Stimulated activated CD8-positive, alpha-beta memory T cell treated with anti-CD3 and anti-CD28 coated beads, Interleukin-7, amount 100 ng/mL, for 1 hour (primary cell): ENCODE measurements at places on chromosomes 7 and 10.

GRCh38 chr7:142496545-142496991 lies 238.7 kb upstream of the PRSS58 start:
- no peak for DNase-seq

DNA sequence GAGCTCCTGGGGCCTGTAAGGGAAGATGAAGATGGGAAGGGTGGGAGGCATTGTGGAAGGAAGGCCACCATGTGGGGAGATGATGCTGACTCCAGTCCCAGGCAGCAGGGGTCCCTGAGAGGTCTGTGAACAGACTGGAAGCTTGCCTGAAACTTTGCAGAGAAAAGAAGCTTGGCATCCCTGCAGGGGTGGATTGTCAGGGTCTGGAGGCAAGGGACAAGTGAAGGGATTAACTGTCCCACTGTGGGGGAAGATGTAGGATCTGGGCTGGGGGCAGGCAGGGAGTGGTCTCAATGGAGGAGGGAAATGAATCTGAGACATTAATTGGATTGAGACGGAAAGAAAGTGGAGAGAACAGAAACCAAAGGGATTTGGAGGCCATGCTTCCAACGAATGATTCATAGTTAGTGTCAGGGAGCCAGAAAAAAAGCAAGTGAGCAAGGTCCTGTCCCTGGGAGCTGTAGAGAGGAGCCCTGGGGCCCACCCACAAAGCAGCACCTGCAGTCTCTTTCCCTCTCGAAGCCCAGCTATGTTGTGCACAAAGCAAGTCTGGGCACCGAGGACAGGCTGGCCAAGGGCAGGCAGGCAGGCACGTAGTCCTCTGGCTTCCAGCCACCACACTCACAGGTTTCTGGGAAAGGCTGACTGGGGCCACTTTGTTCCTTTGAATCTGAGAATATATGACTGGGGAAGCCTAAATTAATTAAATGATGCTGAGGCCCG lies 4.7 kb upstream of the SLC18A3 start:
- no peak for DNase-seq

- no peak for DNase-seq
Observed at GRCh38 chr10:128429835-128430513, 303.8 kb upstream of the MKI67 start.

- DNase-seq = no peak
Observed at GRCh38 chr7:114160925-114161324, 242.1 kb upstream of the PPP1R3A start.

- DNase-seq = no peak
Observed at GRCh38 chr10:116487522-116488430, 58.0 kb upstream of the PNLIP start.

DNA sequence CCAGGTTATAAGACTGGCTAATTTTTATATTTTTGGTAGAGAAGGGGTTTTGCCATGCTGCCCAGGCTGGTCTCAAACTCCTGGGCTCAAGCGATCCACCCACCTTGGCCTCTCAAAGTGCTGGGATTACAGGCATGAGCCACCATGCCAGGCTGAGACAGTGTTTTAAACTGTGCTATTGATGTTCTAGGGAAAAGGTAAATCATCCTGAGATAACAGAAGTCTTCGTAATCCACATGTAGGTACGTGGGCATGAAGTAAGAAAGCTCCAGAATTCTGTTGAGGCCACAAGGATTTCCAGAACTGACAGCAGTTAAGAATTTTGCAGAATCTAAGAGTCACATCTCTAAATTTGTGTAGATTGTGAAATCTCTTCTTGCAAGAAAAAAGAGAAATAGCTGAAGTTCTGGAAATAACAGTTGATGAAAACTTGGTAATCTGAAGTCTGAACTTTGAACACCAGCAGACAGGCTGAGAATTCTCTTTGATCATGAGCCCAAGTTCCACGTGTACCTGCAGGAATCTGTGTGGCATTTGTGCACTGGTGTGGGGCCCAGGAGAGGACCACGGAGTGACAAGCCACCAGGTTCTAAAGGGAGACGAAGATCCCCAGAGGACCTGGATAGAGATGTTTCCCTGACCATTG lies 24.6 kb downstream of the C7orf33 start:
- DNase-seq = no peak

DNA sequence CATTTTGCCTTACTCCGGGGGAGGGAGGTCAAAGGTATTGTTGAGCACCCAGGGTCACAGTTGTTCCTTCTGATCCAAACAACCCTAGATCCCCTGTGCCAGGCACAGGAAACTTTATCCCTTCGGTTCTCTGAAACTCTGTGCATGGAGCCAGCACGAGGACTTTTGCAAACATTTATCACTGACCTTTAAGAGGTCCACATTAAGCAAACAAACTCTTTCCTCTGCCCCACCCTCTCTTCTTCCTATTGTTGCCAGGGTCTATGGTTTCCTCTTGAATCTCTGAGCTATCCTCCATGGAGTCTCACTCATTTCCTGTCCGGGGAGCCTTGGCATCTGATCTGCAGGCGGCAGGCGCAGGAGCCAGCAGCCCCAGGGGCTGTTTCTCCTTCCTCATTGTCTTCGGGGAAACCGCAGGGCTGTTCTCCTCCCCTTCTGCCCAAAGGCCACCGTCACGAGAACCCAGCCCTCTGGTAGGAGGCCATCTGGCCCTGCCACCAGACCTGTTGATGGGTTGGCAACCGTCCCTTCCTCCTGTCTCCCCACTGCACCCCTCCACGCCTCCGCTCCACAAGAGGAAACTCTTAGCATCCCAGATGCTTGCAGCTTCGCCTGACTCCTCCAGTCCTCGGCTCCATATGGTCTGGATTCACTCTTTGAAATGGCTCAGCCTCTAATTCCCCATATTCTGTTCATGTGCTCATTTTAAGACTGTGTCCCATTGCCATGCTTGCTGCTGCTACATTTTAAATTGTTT lies 327.3 kb upstream of the NRP1 start:
- DNase-seq = no peak

- DNase-seq = no peak
Observed at GRCh38 chr10:114506871-114507385, 102.6 kb upstream of the AFAP1L2 start.

- DNase-seq = peak; percentile 41
Observed at GRCh38 chr10:3948843-3949242, 163.8 kb upstream of the KLF6 start.

DNA sequence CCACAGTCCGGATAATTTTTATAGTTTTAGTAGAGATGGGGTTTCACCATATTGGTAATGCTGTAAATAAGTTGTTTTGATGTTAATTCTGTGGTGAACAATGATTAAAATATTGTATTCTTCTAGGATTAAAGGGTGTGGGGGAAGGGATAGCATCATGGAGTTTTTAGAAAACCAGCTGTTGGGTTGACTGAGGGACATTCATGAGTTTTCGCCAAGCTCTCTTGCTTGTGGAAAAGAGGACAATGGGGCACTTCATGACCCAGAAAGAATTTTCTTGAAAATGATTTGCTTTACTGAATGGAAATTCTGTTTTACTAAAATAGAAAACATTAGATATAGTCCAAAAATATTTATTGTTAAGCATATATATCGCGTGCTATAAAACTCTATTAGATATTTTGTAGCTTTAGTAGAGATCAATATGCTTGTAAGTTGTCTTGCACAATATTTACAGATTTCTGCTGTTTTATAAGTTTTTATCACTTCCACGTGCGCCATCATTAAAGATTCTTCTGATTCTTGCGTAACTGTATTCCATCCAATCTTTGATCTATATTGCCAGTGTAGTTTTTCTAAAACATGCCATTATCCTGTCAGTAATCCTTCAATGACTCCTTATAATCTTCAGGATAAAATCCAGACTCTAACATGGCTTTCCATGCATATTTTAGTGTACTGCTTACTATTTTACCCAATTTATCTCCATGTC lies 41.8 kb downstream of the LCOR start:
- DNase-seq = no peak

- no peak for DNase-seq
Observed at GRCh38 chr10:72058989-72059842, 29.1 kb downstream of the SPOCK2 start.

GRCh38 chr7:138023618-138024342 lies 21.9 kb upstream of the CREB3L2 start:
- DNase-seq = no peak

- no peak for DNase-seq
Observed at GRCh38 chr7:129958643-129959470, 6.1 kb upstream of the UBE2H start.

DNA sequence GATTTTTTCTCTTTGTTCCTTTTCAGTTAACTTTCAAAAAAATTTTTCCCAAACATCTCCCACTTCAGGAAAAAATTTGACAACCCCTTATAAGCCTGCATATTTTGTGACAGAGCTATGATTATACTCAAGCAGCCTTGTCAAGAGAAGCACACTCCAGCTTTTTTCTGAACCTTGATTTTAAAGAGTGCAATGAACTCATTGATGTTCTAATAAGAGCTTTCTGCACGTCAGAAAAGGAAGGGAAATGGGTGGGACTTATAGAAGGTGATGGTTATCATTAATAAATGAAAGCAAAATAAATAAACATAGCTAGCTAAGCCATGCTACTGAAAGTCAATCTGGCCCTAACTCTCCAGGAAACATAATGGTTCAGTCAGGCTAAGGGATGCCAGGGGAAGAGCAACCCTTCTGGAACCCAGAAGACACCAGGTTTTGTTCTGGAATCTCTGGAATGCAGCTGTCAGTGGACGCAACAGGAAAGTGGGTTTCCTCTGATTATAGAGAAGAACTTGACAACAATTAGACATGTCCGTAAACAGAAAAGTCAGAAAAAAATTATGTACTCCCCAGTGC lies 76.1 kb downstream of the NHLRC2 start:
- DNase-seq = no peak

DNA sequence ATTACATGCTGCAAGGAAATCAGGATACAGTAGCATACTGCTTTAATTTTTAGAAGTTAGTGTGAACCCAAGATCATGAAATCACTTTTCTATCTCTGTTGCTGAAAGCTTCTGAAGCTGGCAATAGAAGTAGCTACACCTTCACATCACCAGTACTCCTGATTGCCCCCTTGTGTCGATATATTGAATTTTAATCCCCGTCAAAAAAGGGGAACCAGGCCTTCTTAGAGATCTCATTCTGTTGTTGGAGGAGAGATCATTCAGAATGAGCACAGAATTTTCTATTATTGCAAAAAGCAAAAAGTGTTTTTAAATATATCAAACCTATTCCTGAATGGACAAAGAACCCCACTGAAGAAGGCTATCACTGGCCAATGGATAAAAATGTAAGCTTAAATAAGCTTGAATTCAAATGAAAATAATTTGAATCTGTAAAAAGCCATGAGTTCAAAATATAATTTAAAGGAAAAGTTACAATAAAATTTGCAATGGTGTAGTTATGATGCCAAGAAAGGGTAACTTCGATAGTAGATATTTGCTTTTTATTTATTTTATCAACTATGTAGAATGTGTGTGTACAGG lies 39.7 kb upstream of the TEX47 start:
- DNase-seq = no peak

- DNase-seq = no peak
Observed at GRCh38 chr10:8086315-8086714, 31.8 kb downstream of the GATA3 start.

DNA sequence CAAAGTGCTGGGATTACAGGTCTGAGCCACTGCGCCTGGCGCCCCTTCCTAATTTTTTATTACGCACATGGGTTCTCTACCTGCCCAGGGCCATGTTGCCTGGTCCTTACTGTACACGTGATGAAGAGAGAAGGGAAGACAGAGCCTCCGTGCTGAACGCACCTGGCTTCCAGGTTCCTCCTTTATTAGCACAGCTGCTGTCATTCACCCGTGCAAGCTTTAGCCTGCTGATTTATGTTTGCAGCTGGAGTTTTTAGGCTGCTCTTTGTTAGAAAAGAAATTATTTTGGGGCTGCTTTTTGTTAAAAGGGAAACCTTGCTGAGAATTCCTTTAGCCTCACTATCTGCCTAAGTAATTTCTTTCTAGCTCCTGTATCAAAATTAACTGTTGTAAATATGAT lies 417.0 kb downstream of the CALN1 start:
- DNase-seq = no peak

- peak; percentile 92 for DNase-seq
Observed at GRCh38 chr7:44123190-44124003, at the start of gene POLD2. TSS of gene POLD2 (minus strand) at chr7:44123548. CDS start at chr7:44122053, 1,495 bp downstream.

- no peak for DNase-seq
Observed at GRCh38 chr10:66943590-66943989, 17.8 kb downstream of the LRRTM3 start.

DNA sequence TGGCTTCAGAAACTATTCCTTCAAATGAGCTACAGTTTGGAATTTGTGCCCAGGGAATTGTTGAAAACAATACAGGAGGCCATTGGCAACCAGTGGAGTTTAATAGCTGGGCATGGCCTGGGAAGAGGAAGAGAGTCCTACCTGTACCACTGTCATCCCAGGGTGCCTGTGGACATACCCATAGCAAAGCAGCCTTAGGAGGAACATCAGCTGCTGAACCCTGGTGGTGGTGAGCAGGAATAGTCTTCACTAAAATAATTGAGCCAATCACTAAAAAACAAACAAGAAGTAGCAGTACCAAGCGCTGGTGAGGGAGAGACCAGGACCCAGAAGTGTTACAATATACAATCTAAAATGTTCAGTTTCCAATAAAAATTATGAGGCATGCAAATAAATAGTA lies 14.5 kb downstream of the IGFBP1 start:
- no peak for DNase-seq

GRCh38 chr10:48937796-48938195 lies 1.8 kb downstream of the LRRC18 start:
- no peak for DNase-seq

DNA sequence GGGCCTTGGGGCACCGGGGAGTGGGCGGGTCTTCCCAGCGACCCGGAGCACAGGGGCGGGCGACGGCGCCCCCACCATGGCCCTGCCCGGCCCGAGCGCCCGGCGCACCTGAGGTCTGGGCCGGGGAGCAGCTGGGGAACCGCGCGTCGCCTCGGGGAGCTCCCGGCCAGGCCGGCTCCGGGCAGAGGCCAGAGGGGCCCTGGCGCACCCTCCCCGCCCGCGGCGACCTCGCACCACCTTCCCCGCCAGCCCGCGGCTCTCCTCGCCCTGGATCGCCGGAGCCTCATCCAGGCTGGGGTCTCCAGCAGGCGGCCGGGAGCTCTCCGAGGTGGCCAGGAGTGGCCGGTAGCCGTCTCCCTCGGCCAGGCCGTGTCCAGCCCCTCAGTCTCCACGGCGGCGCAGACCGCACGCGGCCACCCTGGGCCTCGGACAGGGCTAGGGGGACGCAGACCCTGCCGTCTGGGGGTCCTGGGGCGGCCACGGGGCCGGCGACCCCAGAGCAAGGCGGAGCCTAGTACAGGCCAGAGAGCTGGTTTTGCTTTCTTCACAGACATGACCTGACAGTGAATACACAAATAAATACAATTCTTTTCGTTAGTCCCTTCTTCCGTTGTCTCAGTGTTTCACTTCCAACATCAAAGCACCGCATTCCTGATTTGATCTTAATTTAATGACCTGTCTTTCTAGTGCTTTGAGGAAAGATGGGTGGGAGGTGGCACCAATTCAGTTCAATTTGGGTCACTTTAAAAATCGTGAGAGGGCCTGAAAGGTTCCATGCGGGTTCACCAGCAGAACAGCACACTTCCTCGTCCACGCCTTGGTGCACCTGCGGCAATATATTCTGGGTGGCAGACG lies 356.9 kb downstream of the DNAJB6 start:
- no peak for DNase-seq
